ENCODE measurements at places on chromosomes 12 and 14. TPM values are rescaled to one million over a fixed set of nuclear protein-coding genes. Genes with fewer than 3 reads are reported as not detected.
A peak's percentile ranks its signal among the peaks of the same experiment; 100 is the strongest.

DNA sequence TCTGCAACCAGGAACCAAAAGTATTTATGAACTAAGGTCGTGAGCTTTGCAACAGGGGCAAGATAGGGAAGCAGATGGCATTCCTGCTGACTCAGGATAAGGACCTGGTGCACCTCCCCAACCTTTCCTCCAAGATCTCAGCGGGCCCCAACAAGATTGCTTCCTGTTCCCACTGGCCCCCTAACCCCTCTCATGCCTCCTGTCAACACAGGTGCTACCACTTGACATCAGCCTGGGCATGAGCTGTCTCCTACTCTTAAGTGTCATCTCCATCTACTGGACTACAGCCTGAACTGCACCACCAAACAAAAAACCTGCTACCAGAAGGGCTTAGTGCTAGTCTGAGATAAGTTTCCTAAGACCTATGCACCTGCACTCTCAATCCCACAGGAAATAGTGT is 32.7 kb downstream of the MED6 start:
- H3K27me3 ChIP-seq, result no peaks in the 10 kb centered on the region
- H3K27ac ChIP-seq, result no peak overlapping the region
- H3K36me3 ChIP-seq, result peaks cover 26% of the 10 kb centered on the region
- H3K4me3 ChIP-seq, result no peak overlapping the region
- no peaks in the 10 kb centered on the region for H3K4me1 ChIP-seq

GRCh38 chr12:125519026-125519651 is 453.9 kb downstream of the AACS start:
- H3K27ac ChIP-seq, result no peak overlapping the region
- no peaks in the 10 kb centered on the region for H3K36me3 ChIP-seq
- no peaks in the 10 kb centered on the region for H3K4me1 ChIP-seq

- H3K4me1 ChIP-seq, result no peaks in the 10 kb centered on the region
- H3K36me3 ChIP-seq, result peaks cover 73% of the 10 kb centered on the region
- DNase-seq, result no peak
Measured at GRCh38 chr14:103735815-103736545, 20.4 kb downstream of the ZFYVE21 start.

GRCh38 chr12:15435597-15435996 is 113.3 kb downstream of the PTPRO start:
- no peak overlapping the region for H3K27ac ChIP-seq
- no peak overlapping the region for H3K4me3 ChIP-seq
- no peaks in the 10 kb centered on the region for H3K4me1 ChIP-seq
- no peaks in the 10 kb centered on the region for H3K27me3 ChIP-seq

The PRH2 gene
- 0.30 TPM for polyA plus RNA-seq

DNA sequence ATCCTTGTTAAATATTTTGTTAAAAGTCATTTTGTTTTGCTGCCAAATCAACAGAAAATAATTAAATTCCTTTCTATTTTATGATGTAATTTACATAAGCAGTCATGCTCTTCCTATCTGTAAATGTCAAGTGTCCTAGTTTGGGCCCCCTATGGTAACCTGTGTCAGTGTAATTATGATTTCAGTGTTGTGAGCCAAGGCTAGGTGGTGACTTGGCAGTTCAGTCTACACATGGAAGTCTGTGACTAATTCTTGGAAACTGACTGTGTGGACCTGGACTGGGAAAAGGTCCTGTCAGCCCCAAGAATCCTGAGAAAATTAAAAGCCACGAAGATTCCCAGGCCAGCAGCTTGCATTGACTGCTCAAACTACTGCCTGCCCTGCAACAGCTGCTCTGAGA is 371.0 kb downstream of the FUT8 start:
- no peaks in the 10 kb centered on the region for H3K36me3 ChIP-seq
- DNase-seq, result no peak
- H3K27me3 ChIP-seq, result no peaks in the 10 kb centered on the region

The C14orf180 gene
- polyA plus RNA-seq, result 0.30 TPM

GRCh38 chr14:25350021-25350420 is 300.1 kb upstream of the STXBP6 start:
- no peaks in the 10 kb centered on the region for H3K36me3 ChIP-seq
- no peaks in the 10 kb centered on the region for H3K27me3 ChIP-seq
- no peaks in the 10 kb centered on the region for H3K4me1 ChIP-seq
- no peak overlapping the region for H3K27ac ChIP-seq
- H3K4me3 ChIP-seq, result no peak overlapping the region
- DNase-seq, result no peak

GRCh38 chr12:77816196-77816595 is 14.5 kb upstream of the NAV3 start:
- H3K27me3 ChIP-seq, result no peaks in the 10 kb centered on the region
- no peak overlapping the region for H3K4me3 ChIP-seq
- H3K36me3 ChIP-seq, result no peaks in the 10 kb centered on the region
- no peak for DNase-seq
- peaks cover 20% of the 10 kb centered on the region for H3K4me1 ChIP-seq
- H3K27ac ChIP-seq, result no peak overlapping the region

- no peak overlapping the region for H3K4me3 ChIP-seq
- no peak overlapping the region for H3K27ac ChIP-seq
- DNase-seq, result no peak
Measured at GRCh38 chr14:26332966-26333365, 264.9 kb downstream of the NOVA1 start.

DNA sequence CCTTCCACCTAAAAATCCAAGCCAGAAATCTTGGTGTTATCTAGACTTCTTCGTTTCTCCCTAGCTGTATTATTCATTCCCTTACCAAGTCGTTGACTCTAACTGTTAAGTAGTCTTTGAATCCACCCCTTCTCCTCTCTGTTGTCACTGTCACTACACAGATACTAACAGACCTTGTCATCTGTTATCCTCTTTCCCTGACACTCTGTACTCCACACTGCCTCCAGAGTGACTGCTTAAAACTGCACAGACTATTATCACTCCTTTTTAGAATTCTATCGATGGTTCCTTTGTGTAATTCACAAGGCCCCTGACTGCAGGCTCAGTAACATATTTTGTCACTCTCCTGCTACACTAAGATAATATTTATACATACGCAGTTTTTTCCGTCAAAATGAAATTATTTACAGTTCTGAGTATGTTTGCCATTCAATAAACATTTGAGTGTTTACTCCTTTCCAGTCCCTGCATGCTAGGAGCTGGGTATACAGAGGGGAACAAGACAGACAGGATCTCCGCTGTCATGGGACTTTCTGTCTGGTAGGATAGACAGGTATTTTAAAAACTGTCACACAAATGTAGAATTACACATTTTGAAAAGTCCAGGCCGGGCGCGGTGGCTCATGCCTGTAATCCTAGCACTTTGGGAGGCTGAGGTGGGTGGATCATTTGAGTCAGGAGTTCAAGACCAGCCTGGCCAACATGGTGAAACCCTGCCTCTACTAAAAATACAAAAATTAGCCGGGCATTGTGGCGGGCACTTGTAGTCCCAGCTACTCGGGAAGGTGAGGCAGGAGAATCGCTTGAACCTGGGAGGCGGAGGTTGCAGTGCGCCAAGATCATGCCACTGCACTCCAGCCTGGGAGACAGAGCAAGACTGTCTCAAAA is 3.8 kb downstream of the MARS1 start:
- peaks cover 29% of the 10 kb centered on the region for H3K36me3 ChIP-seq
- H3K27ac ChIP-seq, result no peak overlapping the region
- H3K27me3 ChIP-seq, result no peaks in the 10 kb centered on the region
- no peak for DNase-seq
- H3K4me3 ChIP-seq, result no peak overlapping the region

DNA sequence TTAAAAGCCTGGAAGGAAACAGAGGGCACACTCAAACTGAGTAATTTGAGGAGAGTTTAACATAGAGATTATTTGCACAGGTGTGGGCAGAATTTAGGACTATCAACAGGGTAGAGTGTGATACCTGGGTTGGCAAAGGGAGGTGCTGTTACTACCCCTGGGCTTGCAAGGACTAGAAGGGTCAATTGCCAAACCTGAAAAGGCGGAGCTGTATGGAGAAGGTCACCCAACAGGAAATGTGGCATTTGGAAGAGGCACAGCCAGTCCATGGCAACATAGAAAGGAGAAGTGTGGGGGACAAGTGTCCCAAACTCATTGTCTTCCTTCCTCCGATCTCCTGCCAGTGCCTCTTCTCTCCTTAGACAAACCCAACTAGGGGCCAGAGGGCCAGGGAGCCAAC is 21.6 kb upstream of the MED13L start:
- H3K4me1 ChIP-seq, result peaks cover 34% of the 10 kb centered on the region
- no peak overlapping the region for H3K4me3 ChIP-seq
- H3K36me3 ChIP-seq, result no peaks in the 10 kb centered on the region
- DNase-seq, result peak; percentile 41
- no peaks in the 10 kb centered on the region for H3K27me3 ChIP-seq

DNA sequence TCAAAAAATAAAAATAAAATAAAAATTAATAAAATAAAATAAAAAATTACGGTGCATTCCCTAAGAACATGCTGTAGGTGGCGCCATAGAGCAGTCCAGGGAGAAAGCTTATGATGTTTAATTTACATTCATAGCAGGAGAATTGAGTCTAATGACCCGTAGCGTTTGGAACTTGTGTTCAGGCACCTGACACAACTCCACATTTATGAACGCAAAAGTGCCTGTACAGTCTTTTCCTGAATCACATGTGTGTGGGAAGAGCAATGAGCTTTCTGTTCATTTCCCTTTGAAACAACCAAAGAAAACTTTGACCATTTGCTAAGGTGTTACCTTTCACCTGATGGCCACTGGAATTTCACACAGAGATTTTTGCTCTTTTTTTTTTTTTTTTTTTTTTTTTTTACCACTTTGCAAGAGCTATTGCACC is 60.6 kb upstream of the KCNA1 start:
- H3K4me3 ChIP-seq, result no peak overlapping the region
- H3K4me1 ChIP-seq, result no peaks in the 10 kb centered on the region

The GLIPR1 gene
- 3.7 TPM for polyA plus RNA-seq

The TNFAIP2 gene
- polyA plus RNA-seq, result 519 TPM

The ALKBH1 gene
- 6.8 TPM for polyA plus RNA-seq

DNA sequence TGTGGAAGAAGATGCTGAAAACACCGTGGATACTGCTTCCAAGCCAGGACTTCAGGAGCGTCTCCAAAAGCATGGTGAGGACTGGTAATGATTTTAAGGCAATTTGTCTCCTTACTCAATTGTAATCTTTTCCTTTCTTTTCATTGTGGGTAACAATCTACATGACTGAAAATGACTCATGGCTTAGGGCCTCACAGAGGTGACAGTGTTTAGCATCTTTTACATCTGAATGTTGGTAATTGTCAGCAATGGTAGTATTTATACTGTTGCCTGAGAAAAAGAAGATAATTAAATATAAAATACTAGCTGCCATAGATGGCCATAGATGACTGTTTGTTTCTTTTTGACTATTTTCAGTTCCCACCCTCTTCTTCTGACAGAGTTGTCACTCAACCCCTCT is 31.6 kb downstream of the TULP3 start:
- H3K27me3 ChIP-seq, result no peaks in the 10 kb centered on the region
- H3K27ac ChIP-seq, result no peak overlapping the region
- no peak for DNase-seq
- no peaks in the 10 kb centered on the region for H3K4me1 ChIP-seq
- no peak overlapping the region for H3K4me3 ChIP-seq
- peaks cover 13% of the 10 kb centered on the region for H3K36me3 ChIP-seq

- DNase-seq, result no peak
- no peaks in the 10 kb centered on the region for H3K4me1 ChIP-seq
- no peak overlapping the region for H3K27ac ChIP-seq
- H3K4me3 ChIP-seq, result no peak overlapping the region
Measured at GRCh38 chr12:50542448-50542847, 37.7 kb downstream of the DIP2B start.

GRCh38 chr14:51828017-51828797 is 32.2 kb upstream of the GNG2 start:
- no peaks in the 10 kb centered on the region for H3K36me3 ChIP-seq
- H3K27ac ChIP-seq, result no peak overlapping the region
- no peak for DNase-seq
- H3K27me3 ChIP-seq, result no peaks in the 10 kb centered on the region
- H3K4me1 ChIP-seq, result no peaks in the 10 kb centered on the region
- no peak overlapping the region for H3K4me3 ChIP-seq

The AKAP6 gene
- 1.6 TPM for polyA plus RNA-seq

The KRT86 gene
- polyA plus RNA-seq, result 0.11 TPM

- H3K4me3 ChIP-seq, result no peak overlapping the region
- no peaks in the 10 kb centered on the region for H3K27me3 ChIP-seq
- DNase-seq, result no peak
- no peak overlapping the region for H3K27ac ChIP-seq
Measured at GRCh38 chr14:99779751-99780150, 13.5 kb upstream of the EML1 start.

The NYNRIN gene
- polyA plus RNA-seq, result 2.9 TPM

DNA sequence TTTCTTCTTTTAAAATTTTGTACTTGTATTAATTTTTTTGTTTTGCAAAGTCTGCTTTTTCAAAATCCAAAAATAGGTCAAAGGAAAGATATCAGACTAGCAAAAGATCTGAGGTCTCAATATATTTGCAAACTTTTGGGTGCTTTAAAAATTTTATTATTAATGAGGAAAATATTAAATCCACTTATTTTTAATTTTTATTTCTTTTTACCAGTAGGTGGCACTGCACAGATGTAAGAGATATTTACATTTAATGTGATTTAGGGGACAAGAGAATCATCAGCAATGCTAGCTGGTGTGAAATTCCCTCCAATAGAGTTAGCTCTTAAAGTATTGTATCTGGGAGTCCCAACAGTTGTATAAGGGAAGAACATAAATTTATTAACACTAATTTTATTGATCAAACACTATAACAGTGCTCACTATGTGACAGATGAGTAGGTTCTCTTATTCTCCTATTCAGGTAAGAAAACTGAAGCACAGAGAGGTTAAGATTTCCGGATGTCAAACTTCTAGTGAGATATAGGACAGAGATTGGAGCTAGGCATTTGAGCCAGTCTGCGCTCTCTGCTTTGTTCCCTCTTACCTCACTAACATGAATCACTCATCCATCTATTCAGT is 30.5 kb downstream of the ALX1 start:
- no peak overlapping the region for H3K27ac ChIP-seq
- peaks cover 7% of the 10 kb centered on the region for H3K4me1 ChIP-seq
- no peaks in the 10 kb centered on the region for H3K36me3 ChIP-seq
- H3K27me3 ChIP-seq, result peaks cover 4% of the 10 kb centered on the region

DNA sequence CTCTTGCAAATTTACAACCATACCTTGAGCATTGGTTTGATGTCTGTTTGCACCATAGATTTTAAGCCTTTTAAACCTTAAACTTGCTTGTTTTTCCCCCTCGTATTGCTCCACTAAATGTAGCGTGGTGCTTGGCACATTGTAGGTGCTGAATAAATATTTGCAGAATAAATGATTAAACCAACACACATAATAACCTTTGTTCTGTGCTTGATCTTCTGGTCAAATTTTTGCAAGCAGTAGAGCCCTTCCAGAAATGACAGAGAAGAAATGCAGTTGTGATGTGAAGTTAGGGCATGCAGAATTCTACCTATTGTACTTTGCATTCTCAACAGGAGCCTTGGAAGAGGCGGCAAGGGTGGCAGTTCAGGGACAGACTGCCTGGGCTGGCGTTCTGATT is 394.4 kb upstream of the TBX3 start:
- no peaks in the 10 kb centered on the region for H3K4me1 ChIP-seq
- H3K4me3 ChIP-seq, result no peak overlapping the region
- no peaks in the 10 kb centered on the region for H3K36me3 ChIP-seq
- DNase-seq, result no peak
- no peaks in the 10 kb centered on the region for H3K27me3 ChIP-seq

Measured in lung (tissue), 17 donors.